Smooth muscle cell of the pulmonary artery (primary cell): ENCODE measurements at places on chromosomes 6 and 20. TPM values are rescaled to one million over a fixed set of nuclear protein-coding genes. Genes with fewer than 3 reads are reported as not detected.

Gene PKIB
- 6.5 and 35.7 TPM in 2 replicates for total RNA-seq

Gene PRKN
- 1.1 and 3.0 TPM in 2 replicates for total RNA-seq

Gene SLC17A4
- not detected in 2 replicates for total RNA-seq

Gene SLC16A10
- total RNA-seq, result not detected in 2 replicates
